Sigmoid colon (tissue), 7 donors: ENCODE measurements at places on chromosomes 12 and 14. TPM values are rescaled to one million over a fixed set of nuclear protein-coding genes. Genes with fewer than 3 reads are reported as not detected.

DYNLL1 gene
- polyA plus RNA-seq = 285 TPM

SLCO1B1 gene
- polyA plus RNA-seq = not detected

CD163L1 gene
- 4.2 TPM for polyA plus RNA-seq

TSPAN9 gene
- 2.4 TPM for polyA plus RNA-seq

GNPTAB gene
- 12.0 TPM for polyA plus RNA-seq

GRCh38 chr14:65941091-65941490 lies 528.6 kb downstream of the FUT8 start:
- DNase-seq = no peak

DNA sequence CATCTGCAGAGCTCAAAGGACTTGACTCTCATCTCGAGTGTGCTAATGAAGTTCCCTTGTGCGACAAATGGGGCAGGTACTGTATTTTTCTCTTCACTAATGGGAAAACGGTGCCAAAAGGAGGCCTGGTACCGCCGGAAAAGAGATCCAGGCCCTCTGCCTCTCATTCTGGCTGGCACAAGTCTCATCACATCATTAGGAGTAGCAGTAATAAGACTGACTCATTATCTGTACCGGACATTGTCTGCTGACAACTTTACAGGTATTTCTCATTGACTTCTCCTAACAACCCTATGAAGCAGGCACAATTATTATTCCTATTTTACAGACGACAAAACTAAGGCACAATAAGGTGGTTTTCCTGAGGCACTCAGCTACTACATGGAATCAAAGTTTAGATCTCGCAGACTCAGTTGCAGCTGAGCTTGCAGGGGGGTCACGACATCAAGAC lies 668 bp downstream of the APPL2 start:
- DNase-seq = no peak

- DNase-seq = no peak
Measured at GRCh38 chr12:46921764-46922133, 96.0 kb upstream of the SLC38A4 start.

DNA sequence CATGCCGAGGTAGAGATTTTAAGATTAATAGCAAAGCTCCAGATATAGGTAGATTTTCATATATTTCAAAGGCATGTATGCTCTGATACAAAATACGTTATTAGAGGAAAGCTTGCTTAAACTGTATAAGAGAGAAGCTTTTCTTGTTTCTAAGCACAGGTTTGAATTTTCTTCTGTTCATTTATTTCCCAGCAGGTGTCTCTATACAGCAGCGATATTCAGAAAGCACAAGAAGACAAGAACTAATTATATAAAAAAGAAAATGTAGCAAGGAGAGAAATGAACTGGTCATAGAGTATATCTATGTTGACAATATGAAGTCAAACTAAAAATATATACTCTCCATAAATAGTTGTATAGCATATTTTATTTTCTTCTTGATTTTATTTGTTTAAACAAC lies 307.4 kb upstream of the NOVA1 start:
- no peak for DNase-seq

GRCh38 chr14:98923596-98923995 lies 348.4 kb downstream of the BCL11B start:
- no peak for DNase-seq

- no peak for DNase-seq
Measured at GRCh38 chr12:115051378-115051777, 367.4 kb upstream of the TBX3 start.
